Right ventricle myocardium superior (tissue), 1 donor: ENCODE measurements at places on chromosomes 12 and 14. TPM values are rescaled to one million over a fixed set of nuclear protein-coding genes. Genes with fewer than 3 reads are reported as not detected.

The TSHR gene
- not detected for total RNA-seq

DNA sequence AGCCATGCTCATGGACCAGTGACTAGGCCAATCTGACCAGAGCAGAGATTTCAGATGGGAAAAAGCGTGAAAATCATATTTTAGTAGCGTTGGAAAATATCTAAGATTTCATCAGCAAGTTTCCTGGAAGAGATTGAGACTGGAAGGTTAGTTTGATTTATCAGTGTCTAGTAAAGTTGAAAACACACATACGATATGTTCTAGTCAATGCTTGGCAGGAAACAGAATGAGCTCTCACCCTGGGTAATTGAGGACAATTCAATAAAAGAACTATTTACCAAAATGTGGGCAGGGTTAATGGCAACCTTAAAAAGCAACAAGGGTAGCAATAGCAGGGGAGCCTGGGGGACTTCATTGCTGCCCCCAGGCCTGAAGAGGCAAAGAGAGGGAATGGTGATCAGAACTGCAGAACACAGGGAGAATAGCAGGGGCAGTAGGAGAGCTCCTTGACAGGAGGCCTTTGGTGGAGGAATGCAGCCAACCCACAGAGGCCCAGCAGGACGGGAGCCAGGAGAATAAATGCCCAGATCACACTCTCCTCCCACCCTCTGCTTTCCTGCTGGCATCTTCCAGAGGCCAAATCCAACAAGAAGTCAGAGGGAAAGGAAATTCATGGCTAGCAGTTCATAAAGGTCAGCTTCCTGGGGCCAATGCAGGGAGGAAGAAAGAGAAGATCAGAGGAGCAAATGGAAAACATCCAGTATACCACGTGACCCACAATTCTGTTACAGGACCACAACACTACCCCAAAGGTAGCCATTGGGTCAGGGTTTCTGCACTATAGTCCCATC, 27.6 kb upstream of the LRP6 start:
- DNase-seq, result no peak

DNA sequence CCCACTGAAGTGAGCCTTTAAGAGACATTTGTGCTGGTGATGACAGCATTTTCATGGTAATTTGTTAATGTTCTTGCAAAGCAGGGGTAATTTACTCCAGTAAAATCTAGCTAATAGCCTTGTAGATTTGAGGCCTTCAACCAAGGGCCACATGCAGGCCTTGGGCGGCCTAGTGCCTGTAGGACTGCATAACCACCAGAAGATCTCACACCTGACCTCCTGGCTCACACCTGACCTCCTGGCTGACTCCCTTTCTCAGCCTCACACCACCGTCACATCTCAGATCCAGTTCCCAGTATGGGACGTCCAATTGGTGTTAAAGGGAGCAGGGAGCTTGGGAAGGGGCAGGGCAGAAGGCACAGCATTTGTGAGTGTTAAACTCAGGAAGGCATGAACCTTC, 26.9 kb downstream of the C12orf42 start:
- DNase-seq, result no peak

DNA sequence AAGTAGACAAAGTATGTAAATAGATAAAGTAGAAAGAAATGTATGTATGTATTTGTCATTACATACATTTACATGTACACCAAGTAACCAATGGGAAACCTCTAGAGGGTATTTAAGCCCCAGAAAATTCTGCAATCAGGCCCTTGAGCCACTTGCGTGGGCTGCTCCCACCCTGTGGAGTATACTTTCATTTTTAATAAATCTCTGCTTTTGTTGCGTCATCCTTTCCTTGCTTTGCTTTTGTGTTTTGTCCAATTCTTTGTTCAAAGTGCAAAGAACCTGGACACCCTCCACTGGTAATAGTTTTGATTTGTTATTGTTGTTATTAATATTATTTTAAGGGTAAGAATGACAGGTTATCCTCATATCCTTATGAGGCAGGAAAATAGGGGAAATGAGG, 21.8 kb downstream of the CAPS2 start:
- DNase-seq, result no peak

- no peak for DNase-seq
Observed at GRCh38 chr12:128445415-128446127, 178.6 kb downstream of the TMEM132C start.

The ERP27 gene
- total RNA-seq, result 0.24 TPM

The MORN3 gene
- 0.11 TPM for total RNA-seq

DNA sequence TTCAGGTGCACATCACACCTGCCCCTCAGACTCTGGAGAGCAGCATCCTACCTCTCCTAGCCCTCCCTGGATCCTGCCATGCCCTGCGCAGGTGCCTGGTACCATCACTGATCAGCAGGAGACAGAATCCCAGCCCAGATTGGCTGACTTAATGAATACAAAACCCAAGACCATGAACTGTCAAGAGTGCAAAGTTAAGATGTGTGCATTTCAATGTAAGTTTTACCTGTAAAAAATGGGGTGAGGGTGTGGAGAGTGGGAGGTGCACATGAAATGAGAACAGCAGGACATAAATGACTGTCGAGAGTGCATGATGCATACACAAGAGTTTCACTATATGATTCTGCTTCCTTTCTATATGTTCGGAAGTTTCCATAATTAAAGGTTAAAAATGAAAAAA, 57.9 kb upstream of the GPR68 start:
- DNase-seq, result no peak

The RHEBL1 gene
- total RNA-seq, result 0.48 TPM

DNA sequence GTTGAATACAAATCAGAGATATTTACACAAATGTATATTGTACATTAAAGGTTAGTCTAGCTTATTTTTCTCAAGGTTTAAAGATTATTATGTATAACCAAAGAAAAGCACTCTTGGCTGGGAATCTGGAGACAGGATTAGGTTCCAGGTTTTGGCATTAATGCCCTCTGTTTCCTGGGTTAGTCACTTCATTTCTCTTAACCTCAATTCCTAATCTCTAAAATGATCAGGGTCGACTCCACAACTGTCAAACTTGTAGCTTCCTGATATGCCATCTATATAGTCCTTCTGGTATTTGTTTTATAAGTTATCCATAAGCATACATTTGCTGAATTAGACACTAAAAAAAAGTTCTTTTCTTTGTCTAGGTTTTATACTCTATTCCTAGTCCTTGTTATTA, 2.6 kb downstream of the ITPR2 start:
- no peak for DNase-seq

DNA sequence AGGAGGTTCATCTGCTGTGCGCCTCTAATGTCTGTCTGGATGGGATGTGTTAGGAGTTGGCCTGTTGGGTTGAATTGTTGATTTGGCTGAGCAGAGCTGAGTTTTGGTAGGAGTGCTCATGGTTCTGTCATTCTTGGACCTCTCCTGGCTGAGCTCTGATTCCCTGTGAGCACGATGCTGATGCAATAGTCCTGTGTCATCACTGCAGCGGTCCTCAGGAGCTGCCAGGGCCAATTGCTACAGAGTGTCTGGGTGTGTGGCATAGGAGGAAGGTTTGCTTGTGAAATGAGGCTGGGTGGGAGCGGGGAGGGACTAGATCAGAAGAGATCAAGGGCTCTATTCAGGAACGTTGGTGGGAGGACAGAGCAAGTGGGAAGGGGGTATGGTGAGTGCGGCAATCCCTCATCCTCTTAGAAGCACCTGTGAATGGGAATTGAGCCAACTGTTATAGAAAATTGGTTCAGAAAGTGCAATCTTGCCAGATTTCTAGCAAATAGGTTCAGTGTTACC, 21.2 kb downstream of the PEX5 start:
- no peak for DNase-seq
